ENCODE measurements at places on chromosomes 4 and X. TPM values are rescaled to one million over a fixed set of nuclear protein-coding genes. Genes with fewer than 3 reads are reported as not detected.
A peak's percentile ranks its signal among the peaks of the same experiment; 100 is the strongest.

Gene LGI2
- 16.9 TPM for total RNA-seq

Gene STK32B
- 3.5 TPM for total RNA-seq

Gene PRR32
- 56.3 TPM for total RNA-seq

Gene GUCY1B1
- total RNA-seq: 26.6 TPM

Gene AP1S2
- 86.8 TPM for total RNA-seq

Gene TEX13C
- total RNA-seq: not detected

Gene TRIM75
- total RNA-seq: not detected

Gene QDPR
- total RNA-seq: 49.9 TPM

Gene CYBB
- total RNA-seq: 9.3 TPM

Gene SLC6A8
- total RNA-seq: 26.9 TPM

Gene KLKB1
- total RNA-seq: 1.2 TPM

Gene AREG
- total RNA-seq: 2.7 TPM

Gene CDK16
- total RNA-seq: 116 TPM

Gene EMCN
- 25.1 TPM for total RNA-seq

Gene TCEAL5
- total RNA-seq: 0.82 TPM

Gene CPEB2
- total RNA-seq: 13.6 TPM

Gene PHOX2B
- not detected for total RNA-seq

Gene RAB39B
- total RNA-seq: 0.51 TPM

Gene IBSP
- not detected for total RNA-seq

DNA sequence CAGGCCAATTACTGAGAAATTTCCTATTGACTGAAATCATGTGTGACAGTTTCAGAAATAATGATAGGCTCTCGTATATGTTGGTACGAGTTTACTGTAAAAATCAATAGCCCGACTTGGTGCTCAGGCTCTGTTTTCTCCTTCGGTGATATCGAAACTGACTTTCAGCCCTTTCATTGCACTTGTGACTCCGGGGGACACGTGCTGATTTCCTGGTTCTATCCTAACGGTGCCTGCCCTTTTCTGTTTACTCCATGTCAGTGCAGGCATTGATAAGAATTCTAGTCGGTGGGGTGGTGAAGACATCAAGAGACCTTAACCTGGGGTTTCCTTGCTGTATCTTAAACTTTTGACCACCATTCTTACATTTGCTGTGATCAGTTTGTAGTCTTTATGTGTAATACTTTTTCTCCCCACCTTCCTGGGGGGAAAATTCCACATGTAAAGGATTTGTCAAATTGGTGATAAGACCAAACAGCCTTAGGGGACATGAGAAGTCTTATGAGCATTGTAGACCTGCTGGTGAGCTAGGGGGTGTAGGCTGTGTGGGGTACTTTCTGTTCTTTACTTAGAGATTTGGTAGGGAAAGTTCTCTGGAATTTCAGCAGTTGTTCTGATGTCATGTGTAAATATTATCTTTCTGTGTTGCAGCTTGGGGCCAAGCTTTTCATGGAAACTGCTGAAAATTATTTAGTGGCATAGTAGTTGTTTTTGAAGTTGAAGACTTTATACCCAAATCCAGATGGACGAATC, 52.7 kb downstream of the TMEM131L start:
- peak; percentile 46 for DNase-seq

DNA sequence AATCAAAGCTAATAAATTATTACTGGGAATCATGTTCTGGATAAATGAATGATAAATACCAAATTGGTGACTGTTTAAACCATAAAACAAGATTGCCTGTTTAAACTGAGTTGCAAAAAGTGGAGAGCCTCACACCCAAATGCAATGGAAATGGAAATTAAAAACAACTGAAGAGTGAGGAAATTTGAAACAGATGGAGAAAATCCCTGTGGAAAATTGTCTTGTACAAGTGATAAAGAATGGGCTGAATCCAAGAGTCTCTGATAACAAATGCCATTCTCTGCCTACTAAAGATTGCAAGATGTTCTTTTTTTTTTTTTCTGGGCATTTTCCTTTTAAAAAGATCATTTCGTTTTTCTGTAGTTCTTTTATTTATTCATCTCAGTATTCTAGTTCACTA, 426.3 kb downstream of the NLGN4X start:
- DNase-seq: no peak

DNA sequence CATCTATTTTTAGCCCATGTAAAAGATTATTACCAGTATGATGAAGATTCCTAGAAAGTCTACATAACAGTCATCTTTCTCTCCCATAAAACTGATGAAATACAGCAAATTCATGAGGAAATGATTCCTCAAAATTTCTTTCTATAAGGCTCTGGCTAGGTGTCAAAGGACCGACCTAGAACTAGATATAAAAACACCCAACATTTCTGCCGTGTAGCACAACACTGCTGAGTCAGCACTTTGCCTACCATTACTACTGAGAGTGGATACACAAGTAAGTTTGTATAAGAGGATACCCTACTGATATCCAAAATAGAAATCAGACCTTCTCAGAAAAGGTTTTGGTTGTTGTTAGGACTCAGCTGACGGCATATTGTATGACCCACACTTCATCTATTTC, 24.7 kb downstream of the TMEM47 start:
- DNase-seq: no peak

GRCh38 chr4:58679886-58680285, 1569.7 kb upstream of the IGFBP7 start:
- DNase-seq: peak; percentile 1

- DNase-seq: no peak
Observed at GRCh38 chrX:29143356-29143755, 556.1 kb downstream of the IL1RAPL1 start.

GRCh38 chr4:2070421-2071251, 11.5 kb downstream of the NAT8L start:
- DNase-seq: no peak

DNA sequence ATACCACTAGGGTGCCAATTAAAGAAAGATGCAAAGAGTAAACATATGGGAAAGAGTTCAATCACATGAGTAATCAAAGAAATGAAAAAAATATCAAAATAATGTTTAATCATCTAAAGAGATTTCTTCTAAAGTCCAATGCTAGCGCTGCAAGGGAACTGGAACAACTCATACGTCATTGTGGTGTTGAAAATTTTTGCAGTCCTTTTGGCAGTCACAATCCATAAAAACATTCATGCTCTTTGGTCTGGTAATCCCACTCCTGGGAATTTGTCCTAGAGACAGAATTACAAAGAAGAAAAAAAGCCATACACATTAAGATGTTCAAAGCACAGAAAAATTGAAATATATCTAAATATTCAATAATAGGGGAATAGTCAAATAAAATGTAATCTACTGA, 4.6 kb downstream of the P2RY4 start:
- DNase-seq: no peak

GRCh38 chr4:153067376-153067775, 131.3 kb downstream of the FHDC1 start:
- no peak for DNase-seq

GRCh38 chrX:11480626-11481025, 185.1 kb downstream of the ARHGAP6 start:
- DNase-seq: no peak

DNA sequence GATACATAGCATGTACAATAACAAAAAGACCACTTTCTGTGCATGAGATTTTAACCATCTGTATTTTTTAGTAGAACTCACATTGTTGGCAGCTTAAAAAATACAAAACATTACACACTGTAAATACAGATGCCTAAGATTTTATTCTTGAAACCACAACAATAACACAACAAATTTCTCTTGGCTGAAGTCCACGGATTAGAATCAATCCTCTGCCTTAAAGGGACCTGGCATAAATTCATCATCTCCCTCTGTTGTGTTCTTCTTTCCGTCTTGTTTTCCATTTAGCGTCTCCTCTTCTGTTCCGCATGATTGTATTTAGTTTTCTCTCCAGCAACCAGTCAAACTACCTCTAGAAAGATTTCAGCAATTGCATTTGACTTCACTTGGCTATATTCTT, 231.0 kb downstream of the SPOCK3 start:
- peak; percentile 42 for DNase-seq

GRCh38 chrX:16882169-16882568, 12.0 kb upstream of the RBBP7 start:
- peak; percentile 64 for DNase-seq

GRCh38 chrX:150873616-150874015, 24.9 kb downstream of the CD99L2 start:
- DNase-seq: no peak

- no peak for DNase-seq
Observed at GRCh38 chr4:173591760-173592159, 61.7 kb upstream of the HAND2 start.

DNA sequence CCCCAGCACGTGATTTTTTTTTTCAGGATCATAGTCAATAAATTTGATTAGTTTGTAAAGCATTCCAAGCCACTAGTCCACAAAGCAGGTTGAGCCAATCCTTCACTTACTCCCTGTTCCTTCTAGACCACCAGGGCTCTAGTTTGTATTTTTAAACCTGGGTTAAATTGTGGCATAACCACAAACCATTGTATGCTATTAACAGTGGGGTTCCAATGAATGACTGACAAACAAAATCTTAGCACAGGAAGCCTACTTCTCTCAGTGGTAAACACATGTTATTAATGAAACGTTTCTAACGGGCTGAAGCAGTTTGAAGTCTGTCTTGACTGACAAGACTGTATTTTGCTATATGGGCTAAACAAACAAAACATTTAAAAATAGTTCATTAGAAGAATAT, 48.6 kb upstream of the GYPA start:
- DNase-seq: no peak

DNA sequence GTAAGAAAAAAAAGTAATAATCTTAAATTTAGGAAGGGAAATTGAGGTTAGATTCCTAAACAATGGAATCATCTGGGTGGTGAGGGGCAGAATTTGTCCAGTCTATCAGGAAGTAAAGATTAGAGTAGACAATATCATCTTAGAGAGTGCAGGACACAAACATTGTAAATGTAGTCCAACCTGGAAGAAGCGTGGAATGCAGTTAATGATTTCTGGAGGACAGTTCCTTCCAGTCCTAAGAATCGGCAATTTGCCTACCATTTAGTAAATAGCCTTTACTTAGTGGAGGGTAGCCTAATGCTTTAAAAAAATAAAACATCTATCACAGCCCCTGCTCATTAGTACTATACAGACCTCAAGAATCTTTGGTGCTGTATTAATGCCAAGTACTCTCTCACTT, 147.5 kb upstream of the TTC29 start:
- DNase-seq: no peak

- DNase-seq: peak; percentile 8
Observed at GRCh38 chrX:88425739-88426138, 321.3 kb upstream of the CPXCR1 start.

GRCh38 chr4:103306870-103307375, 108.8 kb upstream of the CENPE start:
- peak; percentile 87 for DNase-seq

- DNase-seq: no peak
Observed at GRCh38 chr4:37542706-37543105, 143.5 kb downstream of the RELL1 start.

DNA sequence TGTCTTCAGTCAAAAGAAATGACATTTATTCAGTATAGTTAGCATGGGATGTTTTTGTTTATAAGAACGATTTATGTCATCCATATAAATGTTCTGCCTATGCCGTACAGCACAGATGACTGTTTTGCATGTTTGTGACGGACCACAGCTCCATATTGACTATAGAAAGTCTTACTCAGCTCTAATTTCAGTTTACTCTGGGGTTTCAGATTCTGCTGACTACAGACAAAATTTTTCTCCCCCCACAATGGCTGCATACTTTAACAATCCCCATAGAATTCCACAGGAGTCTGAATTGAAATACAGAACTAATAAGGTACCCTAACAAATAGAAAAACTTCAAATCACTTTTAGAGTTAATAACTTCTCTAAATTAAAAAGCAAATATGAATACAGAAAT, 191.0 kb downstream of the SCFD2 start:
- DNase-seq: no peak

DNA sequence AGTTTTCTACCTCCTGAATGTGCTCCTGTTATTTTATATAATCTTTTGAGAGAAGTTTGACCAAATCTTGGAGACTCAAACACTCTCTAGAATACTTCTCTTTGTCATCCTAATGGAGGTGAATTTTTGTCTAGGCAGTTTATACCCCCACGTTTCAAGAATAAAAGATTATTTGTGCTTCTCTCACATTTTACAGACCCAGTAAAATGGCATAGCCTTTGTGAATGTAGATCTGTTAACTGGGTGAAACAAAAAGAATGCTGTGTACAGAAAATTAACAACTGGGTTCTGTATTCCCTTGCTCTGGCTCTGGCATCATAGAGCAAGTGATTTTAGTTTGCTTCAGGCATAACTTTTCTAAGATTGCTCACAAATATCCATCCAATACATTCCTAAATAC, 26.1 kb downstream of the GASK1B start:
- DNase-seq: no peak

DNA sequence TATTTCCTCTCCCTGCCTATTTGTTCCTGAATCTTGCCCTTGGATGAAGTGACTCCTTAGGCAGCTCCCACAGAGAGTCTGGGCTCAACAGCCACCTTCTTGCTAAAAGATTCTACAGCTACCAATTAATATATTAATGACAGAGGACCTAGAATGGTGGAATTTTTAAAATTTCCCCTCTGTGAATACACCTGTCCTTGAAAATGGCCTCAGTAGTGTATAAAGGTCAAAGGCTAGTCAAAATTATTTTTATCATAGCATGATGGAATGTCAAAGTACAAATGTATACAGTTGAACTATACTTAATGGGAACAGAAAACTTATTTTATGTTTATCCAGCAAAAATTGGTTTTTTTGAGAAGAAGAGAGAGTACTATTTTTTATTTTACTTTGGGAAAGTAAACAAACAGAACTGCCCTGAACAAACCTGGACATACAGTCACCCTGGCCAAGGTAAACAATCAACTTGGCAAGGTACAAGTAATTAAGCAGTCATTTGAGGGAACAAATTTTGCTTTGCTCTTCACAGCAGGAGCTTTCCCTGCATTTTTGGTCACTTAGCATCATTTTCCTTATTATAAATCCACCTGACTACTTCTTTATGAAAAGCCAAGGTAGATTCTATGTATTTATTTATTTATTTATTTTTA, 250.8 kb downstream of the INPP4B start:
- DNase-seq: no peak

- no peak for DNase-seq
Observed at GRCh38 chr4:57187246-57187645, 77.1 kb upstream of the IGFBP7 start.

DNA sequence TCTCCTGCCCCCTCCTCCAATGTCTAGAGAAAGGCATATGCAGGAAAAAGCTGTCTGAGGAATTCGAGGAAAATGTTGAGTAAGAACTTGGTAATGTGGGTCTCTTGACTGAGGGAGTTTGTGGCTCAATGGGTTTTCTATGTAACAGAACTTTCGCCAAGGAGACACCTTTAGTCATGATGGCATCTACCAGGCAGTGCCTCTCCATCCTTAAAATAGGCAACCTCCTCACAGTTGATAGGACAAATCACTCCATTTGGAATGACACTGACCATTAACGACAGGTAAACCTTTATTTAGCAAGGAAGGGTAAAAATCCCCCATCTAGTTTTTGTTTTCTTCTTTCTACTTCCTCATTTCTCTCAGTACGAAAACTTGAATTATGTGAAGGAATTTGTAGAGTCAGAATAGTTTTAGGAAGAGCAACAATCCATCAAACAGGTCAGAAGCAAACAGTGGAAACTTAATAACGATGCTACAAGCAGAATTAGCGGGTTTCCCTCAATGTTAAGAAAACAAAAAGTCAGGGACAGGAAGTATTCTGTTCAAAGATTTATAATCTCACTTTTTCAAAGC, 2.7 kb downstream of the GSX2 start:
- no peak for DNase-seq

GRCh38 chr4:184395971-184396391, 78.4 kb downstream of the IRF2 start:
- no peak for DNase-seq

All from tongue (tissue), 3 donors.